ENCODE measurements at places on chromosomes 2 and 18.

DNA sequence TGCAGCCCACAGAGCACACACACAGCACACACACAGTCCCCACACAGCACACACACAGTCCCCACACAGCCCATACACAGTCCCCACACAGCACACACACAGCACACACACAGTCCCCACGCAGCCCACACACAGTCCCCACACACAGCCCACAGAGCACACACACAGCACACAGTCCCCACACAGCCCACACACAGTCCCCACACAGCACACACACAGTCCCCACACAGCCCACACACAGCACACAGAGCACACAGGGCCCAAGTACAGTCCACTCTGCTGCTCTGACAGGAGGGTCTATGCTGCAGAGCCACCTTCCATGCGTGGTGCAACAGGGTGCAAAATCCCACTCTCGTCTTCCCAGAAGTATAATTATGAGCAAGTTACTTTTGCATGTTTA is 240.5 kb upstream of the SALL3 start:
- no peak for DNase-seq

- no peak for DNase-seq
Measured at GRCh38 chr2:9364373-9364772, 59.0 kb downstream of the ITGB1BP1 start.

DNA sequence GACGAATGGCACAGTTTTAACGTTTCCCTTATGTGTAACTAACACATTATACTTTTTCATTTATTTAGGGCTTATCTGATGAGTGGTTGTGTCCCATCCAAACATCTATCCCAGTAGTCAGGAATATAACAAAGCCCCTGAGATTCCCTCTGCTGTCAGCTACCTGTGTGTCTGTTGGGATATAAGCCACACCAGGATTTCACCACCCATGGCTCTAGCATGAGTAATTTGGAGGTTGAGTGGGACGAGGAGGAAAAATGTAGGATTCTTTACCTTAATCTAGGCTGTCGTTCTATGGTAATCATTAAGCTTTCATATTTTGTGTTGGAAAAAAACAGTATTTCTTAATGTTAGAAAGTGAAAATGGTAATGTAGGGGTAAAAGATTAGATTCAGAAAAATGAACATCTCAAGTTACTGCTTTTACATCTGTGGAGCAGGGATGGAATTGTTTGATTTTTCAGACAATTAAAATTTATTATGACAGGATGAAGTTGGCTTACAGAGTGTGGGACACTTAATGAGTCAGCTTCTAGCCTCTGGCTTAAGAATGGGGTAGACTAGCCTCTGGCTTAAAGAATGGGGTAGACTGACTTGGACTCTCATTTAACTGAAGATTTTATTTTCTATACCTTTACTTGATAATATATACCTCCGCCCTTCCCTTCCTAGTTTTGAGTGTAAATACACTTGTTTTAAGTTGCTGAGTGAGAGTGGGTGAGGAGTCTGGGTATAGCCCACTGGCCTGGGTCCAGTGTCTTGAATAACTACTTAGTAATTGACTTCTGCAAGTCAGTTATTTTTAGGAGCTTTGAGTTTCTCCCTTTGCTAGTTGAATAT is 88.5 kb upstream of the RANBP2 start:
- no peak for DNase-seq

GRCh38 chr2:220887271-220887870 is 684.7 kb downstream of the EPHA4 start:
- DNase-seq: peak; percentile 53

DNA sequence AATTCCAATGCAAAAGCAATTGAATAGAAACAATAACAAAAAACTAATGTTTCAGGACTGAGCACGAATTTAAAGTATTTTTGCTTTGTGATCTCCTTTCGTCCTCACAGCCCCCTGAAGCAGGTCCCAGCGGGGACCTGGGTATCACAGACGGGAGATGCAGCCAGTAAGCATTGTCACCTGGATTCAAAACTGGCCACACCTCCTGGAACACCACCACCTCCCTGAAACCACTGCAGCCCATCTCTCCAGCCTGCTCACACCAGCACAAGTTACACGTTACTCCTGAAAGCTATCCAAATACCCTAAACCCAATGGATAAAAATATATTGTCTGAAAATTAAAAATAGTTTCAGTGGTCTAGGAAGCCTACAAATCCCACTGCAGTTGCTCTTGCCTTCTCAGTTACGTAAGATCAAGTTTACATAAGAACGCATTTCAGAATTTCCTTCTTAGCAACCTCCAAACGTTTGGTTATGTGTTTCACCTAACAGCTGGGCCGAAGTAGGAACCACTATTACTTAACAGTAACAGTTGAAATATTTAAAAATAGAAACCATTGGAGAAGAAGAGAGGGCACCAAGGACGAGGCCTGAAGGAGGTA is 178.0 kb downstream of the HDAC4 start:
- DNase-seq: no peak

- DNase-seq: no peak
Measured at GRCh38 chr18:57843386-57843785, 40.3 kb upstream of the ATP8B1 start.

DNA sequence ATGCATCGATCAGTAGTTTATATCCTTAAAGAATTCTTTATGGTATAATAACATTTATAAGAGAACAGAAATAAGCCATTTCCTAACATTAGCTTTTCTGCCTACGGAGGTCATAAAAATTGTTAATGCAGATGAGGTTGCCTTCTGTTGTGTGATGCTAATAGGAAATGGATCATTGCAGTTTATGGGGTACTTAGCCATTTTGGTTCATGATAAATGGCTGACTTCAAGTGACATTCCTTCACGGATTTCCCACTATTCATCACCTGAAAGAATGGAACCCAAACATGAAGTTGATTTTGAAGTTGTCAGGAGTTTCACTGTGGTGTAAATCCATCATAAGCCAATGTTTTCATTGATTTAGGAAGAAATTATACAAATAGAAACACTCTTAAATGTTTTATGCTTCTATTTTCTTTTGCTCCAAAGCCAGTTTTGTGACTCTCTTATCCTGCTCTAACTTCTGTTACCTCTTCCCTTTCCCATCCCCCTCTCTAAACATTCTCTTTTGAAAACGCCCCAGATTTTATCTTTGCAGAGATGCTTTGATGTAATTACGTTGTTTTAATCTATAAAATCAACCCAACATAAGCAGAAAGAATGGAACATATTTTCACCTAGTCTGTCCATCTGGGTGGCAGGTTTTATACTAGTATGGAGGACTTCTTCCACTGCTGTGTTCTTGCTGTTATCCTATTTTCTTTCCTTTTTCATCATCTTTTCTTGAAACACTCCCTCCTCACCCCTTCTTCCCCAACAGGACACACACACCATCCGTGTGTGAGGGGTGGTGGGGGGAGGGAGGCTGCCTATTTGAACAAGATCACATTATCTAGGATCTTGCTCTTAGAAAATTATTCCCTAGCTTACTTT is 58.2 kb downstream of the GREB1L start:
- DNase-seq: peak; percentile 22

DNA sequence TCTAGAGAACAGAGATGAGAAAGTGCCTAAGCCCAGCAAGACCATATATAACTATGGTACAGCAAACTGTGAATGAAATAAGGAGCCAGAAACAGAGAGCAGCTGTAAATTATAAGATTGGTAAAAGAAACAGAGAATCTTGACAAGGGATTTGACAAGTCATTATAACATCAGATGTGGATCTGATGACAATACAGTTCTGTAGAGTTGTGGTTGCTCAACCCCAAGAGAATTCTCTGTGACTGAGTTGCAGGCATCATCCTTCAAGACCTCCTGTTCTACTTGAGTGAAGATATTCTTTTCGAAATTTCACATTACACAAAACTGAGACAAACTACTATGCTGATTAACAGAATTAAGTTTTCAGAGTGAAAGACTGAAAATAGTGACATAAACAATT is 343.1 kb upstream of the SLC39A10 start:
- no peak for DNase-seq

DNA sequence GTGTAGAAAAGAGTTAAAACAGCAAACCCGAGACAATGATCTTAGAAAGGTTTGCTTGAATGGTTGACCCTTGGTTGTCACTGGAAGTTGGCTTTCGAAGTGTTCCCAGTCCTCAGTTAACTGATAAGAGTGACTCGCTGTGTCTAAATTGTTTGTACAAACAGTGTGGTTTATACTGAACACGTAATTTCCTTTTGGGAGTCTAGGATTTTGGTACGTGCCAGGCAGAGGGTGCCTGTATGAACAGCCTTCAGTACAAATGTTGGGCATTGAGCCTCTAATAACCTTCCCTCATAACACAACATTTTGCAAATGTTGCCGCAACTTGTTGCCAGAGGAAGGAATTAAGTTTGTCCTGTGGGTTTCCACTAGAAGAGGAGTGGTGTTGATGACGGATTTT is 95.8 kb upstream of the DPP10 start:
- no peak for DNase-seq

- peak; percentile 83 for DNase-seq
Measured at GRCh38 chr2:166900700-166901099, 12.4 kb downstream of the XIRP2 start.

DNA sequence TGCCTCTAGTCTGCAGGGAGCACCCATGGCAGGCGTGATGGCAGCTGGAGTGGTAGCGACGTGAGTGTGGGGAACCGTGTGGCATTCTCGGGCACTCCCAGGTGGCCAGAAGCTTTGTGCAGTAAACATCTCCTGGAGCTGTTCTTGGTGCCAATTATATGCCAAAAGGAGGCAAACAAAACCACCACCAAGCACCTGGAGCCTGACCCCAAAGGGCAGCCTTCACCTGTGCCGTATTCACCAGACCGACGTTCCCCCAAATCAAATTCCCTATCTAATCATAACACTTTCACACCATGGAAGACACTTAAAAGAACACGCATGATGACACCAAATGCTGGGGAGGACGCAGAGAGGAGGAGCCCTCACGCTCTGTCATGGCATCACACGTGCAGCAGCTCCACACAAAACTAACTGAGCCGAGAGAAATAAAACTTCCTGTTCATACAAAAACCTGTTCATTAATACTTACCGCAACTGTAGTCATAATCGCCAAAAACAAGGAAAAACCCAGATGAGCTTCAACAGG is 123.6 kb downstream of the EIPR1 start:
- no peak for DNase-seq

GRCh38 chr2:20222769-20223406 is 2.0 kb downstream of the SDC1 start:
- DNase-seq: peak; percentile 61

- DNase-seq: no peak
Measured at GRCh38 chr18:25345081-25345866, 6.7 kb downstream of the ZNF521 start.

Measured in mesendoderm (in vitro differentiated cells).